ENCODE measurements at places on chromosomes 11 and 22.

DNA sequence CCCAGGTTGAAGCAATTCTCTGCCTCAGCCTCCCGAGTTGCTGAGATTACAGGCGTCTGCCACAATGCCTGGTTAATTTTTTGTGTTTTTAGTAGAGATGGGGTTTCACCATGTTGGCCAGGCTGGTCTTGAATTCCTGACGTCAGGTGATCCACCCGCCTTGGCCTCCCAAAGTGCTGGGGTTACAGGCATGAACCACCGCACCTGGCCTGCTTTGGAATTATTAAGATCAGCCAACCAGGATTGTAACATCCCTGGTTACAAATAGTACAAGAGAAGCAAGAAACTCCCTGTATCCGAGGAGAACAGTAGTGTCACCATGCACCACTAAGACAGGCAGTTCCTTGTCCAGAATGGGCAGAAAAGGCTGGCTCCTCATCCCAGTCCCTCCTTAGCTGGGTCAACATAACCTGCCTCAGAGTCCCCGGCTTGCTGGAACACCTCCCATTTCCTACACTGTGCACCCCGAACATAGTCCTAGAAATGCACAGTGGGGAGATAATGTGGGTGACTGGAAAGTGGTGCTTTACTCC is 77.2 kb upstream of the INCENP start:
- DNase-seq = no peak

GRCh38 chr11:68878022-68878421 is 25.6 kb downstream of the MRPL21 start:
- DNase-seq = no peak

DNA sequence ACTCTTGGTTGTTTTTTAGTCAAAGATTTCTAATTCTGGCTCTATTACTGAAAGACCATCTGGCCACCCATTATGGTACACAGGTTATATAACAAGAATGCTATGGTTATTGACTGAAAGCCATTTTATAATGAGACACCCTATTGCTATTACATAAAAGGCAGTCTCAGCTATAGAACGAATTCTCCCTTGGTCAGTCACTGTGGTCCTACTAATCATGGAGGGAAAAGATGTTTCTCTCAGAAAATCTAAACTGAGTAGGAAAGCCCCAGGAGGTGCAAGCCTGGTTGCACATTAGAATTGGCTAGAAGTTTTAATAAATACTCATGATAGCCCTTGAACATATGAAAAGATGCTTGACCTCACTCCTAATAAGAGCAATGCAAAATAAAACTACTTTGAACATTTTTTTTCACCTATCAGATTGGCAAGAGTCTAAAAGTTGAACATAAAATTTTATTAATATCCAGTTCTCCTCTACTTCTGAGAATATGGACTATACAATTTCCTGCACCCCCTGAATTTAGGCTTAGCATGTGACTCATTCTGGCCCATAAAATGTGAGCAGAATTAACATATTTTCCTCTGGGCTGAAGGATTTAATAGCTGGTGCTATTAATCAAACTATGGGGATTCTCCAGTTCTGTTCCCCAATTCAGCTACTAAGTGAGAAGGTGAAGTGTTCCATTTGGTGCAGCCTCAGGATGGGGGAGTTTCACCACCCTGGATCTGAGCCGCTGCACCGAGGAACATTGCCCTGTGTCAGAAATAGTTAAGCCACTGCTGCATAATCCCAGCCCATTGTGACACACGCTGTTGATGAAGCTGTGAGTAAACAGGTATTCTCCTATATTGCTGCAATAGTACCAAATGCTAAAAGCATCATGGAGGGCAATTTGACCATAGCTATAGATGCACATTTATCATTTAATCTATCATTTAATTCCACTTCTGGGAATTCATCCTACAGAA is 11.5 kb upstream of the CRKL start:
- no peak for DNase-seq

DNA sequence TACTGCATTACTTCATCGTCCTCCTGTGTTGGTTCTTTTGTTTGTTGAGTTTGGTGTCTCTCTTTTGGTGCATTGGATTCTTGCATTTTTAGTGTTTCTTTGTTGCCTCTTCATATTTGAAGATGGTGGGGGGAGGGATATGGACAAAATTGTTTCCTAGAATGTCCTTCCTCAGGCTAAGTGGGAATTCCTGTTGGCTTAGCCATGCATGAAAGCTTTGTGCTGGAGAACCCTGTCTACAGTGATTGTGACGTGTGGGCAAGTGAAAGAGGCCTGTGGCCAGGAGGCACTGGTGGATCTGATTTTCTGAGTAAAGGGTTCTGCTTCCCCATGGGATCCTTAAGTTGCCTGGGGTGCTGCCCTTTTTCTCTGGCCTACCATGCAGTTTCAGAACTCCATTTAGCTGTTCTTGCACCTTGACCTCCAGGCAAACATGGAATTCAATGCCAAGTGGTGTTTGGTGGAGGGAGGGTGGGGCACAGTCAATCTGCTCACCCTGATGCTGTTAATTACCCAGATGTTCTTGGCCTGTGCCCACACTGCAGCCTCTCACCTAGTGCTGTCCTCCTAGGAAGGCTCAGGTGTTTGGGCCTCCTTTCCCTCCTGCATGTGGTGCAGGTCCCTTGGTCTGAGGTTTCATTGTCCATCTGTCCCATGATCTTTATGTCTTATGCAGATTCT is 46.3 kb upstream of the SLC22A12 start:
- DNase-seq = no peak

DNA sequence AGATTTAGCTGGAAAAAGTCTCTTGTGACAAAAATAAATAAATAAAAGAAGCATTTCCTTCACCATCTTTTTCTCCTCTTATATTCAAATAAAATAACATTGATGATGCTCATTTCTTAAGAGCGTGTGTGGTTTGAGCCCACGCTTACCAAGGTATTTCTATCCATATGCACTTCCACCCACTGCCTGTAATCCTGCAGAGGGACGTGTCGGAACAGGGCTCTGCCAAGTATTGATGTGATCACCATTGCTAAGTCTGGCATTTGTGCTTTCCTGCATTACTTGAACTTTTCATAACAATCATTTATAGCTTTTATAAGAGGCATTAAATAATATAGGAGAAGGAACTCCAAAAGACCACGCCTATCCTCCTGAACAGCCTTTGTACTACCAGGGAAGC is 107.6 kb downstream of the SHANK2 start:
- no peak for DNase-seq

- DNase-seq = no peak
These were observed 207.8 kb downstream of the RAB38 start for GRCh38 chr11:87967459-87967858.

DNA sequence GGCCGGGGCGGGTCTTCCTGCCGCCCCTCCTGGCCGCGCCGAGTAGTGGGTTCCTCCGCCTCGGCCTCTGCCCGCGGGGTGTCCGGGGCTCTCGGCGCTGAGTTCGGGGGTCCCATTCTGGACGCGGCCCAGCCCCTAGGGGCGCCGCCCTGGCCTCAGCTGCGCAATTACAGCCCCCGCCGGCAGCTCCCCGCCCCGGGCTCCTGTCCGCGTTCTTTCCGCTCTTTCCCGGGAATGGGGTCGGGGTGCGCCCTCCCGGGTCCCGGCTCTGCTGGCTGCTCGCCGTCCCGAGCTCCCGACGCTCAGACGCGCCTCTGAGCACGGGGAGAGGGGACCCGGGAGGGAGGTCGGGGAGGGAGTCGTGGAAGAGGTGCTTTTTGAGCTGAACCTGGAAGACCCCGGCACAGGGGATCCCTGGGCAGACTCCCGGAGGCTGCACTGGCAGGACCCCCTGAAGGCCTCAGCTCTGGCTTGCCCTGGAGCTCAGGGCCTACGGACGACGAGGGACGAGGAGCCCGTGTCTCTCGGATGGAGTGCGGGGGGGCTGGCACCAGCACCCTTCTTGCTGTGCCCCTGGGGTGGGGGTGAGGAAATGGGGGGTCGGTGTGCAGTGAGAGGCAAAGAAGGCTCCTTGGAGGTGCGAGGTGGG is 558 bp downstream of the TSPAN4 start:
- no peak for DNase-seq

GRCh38 chr11:2748061-2748813 is 48.4 kb upstream of the KCNQ1OT1 start:
- DNase-seq = no peak

- DNase-seq = no peak
These were observed 350.2 kb upstream of the PITPNB start for GRCh38 chr22:28269277-28269676.
